ENCODE measurements at places on chromosomes 5 and 9. TPM values are rescaled to one million over a fixed set of nuclear protein-coding genes. Genes with fewer than 3 reads are reported as not detected.

The ST8SIA4 gene
- total RNA-seq = 15.6 TPM

The INSYN2B gene
- total RNA-seq = not detected

The RMRP gene
- 26,359 TPM for total RNA-seq

The SLCO6A1 gene
- not detected for total RNA-seq

The PTGES gene
- 0.22 TPM for total RNA-seq

The C5orf34 gene
- 0.61 TPM for total RNA-seq

The LTC4S gene
- 3.2 TPM for total RNA-seq

The GFRA3 gene
- total RNA-seq = not detected

The OGN gene
- not detected for total RNA-seq

The PNPLA7 gene
- 5.1 TPM for total RNA-seq

The UNC5A gene
- not detected for total RNA-seq

The SPINK6 gene
- not detected for total RNA-seq

The CNTNAP3 gene
- not detected for total RNA-seq

The FRMPD1 gene
- not detected for total RNA-seq

The ZNF879 gene
- 4.5 TPM for total RNA-seq

The MYORG gene
- 0.39 TPM for total RNA-seq

The PRRT1B gene
- not detected for total RNA-seq

DNA sequence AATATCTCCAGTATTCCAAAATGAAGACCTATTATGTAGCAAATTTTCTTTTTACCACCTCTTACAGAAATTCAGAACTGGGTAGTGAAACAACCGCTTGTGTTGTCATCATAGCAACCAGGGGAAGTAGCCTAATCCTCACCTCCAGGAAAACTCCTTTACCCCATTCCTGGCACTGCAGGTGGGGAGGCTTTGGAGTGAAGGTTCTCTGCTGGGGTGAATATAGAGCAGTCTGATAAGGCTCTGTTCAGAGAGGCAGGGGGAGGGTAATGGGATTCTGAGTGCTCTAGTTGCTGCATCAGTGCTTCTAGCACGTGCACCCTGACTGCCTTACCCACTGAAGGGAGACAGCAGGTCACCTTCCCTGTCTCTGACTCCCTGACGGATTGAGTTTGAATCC is 116.2 kb downstream of the MAN2A1 start:
- DNase-seq = no peak

- no peak for DNase-seq
These were observed 114.9 kb downstream of the MLLT3 start for GRCh38 chr9:20507431-20507830.

DNA sequence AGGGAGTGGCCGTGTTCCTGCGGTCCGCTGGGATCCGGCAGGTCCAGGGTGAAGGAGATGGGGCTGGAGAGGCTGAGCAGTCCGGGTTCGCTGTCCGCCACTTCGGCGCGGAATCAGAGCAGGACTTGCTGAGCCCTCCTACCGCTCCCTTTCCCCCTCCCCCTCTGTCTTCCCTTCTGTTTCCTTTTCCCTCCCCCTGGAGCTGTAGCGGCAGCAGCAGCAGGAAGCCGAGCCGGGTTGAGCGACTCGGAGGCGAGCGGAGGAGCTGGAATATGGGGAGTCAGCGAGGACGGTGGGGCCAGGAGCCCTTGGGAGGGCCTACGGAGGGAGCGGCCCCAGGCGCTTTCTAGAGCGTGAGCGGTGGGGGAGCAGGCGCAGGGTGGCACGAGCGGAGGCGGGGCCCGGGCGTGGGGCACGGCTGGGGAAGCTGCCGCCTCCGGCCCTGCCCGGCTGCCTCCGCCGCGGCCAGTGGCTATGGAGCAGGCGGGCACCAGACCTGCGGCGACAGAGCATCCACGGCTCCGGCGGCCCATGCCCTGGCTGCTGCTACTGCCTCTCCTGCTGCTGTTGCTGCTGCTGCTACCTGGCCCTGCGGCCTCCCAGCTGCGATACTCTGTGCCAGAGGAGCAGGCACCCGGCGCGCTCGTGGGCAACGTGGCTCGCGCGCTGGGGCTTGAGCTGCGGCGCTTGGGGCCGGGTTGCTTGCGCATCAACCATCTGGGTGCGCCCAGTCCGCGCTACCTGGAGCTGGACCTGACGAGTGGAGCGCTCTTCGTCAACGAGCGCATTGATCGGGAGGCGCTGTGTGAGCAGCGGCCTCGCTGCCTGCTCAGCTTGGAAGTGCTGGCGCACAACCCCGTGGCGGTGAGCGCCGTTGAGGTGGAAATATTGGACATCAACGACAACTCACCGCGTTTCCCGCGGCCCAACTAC is at the start of gene PCDHAC2:
Gene PCDHAC2 (plus strand): TSS at position 184 of the 933 bp plus-strand sequence. CDS start 291 bp downstream, at position 475.
- DNase-seq = no peak

DNA sequence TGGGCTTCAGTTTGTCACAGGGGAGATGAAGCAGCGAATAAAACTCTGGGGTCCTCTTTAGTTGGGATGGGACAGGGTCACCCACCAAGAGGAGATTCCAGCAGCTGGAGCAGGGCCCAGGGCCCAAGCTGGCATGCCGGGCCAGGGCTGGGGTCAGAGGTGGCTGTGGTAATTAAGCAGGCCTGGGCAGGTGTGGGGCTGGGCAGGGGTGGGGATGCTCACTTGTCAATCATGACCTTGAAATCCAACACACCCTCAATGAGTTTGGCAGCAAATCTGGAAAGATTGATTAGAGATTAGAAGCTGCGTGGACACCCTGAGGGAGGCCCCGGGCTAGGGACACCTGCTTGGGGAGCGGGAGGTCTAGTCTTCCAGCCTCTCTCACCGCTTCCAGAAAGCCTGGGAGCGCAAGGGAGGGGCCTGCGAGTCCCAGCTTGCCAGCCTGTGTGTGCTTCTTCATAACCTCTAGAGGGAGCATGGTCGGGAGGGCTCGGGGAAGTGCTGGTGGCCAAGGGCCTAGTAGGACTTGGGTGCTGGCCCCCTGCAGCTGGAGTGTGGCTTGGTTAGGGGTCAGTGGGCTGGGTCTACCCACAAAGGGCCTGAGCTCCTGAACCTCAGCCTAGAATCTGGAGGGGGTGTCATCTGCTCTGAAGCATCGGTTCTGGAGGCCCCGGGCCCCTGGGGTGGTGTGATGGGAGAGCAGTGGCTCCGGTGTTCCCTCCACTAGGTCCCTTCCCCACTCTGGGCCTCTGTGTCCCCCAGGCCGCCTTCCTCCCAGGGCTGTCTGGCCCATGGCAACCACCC is 7.6 kb downstream of the CRAT start:
- DNase-seq = no peak

GRCh38 chr5:139694556-139695177 is 46.5 kb downstream of the CXXC5 start:
- no peak for DNase-seq

DNA sequence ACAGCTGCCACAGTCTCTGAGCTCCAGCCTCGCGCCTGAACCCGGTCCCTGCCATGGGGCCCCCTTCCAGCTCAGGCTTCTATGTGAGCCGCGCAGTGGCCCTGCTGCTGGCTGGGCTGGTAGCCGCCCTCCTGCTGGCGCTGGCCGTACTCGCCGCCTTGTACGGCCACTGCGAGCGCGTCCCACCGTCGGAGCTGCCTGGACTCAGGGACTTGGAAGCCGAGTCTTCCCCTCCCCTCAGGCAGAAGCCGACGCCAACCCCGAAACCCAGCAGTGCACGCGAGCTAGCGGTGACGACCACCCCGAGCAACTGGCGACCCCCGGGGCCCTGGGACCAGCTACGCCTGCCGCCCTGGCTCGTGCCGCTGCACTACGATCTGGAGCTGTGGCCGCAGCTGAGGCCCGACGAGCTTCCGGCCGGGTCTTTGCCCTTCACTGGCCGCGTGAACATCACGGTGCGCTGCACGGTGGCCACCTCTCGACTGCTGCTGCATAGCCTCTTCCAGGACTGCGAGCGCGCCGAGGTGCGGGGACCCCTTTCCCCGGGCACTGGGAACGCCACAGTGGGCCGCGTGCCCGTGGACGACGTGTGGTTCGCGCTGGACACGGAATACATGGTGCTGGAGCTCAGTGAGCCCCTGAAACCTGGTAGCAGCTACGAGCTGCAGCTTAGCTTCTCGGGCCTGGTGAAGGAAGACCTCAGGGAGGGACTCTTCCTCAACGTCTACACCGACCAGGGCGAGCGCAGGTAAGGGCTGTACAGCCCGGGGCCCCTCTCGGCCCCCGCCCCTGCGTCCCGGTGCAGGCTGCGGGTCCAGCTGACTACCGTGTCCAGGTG is 509 bp downstream of the LVRN start:
- no peak for DNase-seq

DNA sequence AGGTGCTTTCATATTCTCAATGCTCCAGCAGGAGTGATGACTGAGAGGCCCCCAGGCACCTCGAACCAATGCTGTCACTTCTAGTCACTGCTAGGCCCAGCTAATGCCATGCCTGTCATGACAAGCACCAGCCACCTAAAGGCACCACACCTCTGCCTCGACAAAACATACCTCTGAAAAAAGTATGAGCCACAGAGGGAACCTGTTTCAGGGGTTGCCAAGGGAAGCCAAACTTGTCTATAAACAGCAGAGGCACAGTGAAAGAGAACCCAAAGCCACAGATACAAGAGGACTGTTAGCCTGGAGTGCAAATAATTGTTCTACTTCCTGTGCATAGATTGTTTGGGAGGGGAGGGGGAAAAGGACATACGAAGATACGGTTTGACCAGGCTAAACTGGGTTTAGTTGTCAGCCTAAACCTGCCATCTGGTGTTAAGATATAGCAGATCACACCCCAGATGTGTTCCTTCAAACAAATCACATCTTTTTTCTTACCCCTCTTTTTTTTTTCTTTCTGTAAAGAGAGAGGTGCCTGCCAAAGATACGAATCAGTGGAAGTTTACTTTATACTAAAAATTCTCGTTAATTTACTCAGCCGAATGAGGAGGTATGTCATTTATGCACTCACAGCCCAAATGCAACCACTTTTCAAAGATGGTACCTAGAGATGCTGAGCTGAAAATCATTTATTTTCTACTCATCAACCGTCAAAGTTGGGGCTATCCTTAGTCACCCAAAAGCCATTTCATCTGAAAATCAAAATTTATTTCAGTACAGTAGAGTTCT is 45.7 kb downstream of the BNC2 start:
- DNase-seq = no peak

DNA sequence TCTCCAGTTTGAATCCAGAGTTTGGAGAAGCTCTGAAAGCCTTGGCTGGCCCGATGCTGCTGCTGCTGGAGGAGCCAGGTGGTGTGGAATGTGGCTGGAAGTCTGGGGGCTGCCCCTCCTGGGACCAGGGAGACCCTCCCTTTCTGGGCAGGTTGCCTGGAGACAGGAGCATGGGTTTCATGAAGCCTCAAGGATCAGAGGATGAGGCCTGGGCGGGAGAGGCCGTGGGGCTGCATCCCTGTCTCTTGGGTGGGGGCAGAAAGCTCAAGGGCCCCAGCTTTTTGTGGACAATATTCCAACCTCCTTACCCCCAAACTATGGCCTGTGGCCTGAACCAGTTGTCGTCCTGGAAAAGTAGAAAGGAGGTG is 10.1 kb downstream of the FGF18 start:
- no peak for DNase-seq

DNA sequence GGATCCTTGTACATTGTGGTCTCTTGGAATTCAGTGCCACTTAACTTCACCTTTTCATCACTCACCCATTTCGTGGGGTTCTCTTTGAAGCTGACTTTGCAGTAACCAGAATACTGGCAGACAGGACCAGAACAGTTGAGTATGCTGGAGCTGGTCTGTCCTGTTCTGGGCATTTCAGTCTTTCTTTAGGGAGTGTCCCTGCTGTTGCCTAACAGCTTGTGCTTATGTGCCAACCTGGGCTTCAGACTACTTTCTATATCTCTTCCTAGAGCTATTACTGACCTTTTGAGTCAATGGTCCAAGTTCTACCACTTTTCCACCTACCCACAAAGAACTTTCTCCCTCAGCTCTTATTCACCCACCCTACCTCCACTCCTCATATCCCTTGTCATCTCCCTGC is 10.0 kb upstream of the INSL6 start:
- no peak for DNase-seq

- DNase-seq = no peak
These were observed 84.7 kb downstream of the LIFR start for GRCh38 chr5:38471709-38472108.

GRCh38 chr5:473551-474192 is 30.7 kb downstream of the EXOC3 start:
- peak; percentile 52 for DNase-seq

GRCh38 chr9:21029661-21030060 is 1.8 kb downstream of the HACD4 start:
- DNase-seq = no peak

GRCh38 chr5:78920604-78921003 is 64.5 kb downstream of the ARSB start:
- DNase-seq = no peak

GRCh38 chr5:56829137-56829908 is 14.0 kb downstream of the MAP3K1 start:
- DNase-seq = peak; percentile 28

- no peak for DNase-seq
These were observed 93.1 kb downstream of the NUDT12 start for GRCh38 chr5:103469288-103470040.

DNA sequence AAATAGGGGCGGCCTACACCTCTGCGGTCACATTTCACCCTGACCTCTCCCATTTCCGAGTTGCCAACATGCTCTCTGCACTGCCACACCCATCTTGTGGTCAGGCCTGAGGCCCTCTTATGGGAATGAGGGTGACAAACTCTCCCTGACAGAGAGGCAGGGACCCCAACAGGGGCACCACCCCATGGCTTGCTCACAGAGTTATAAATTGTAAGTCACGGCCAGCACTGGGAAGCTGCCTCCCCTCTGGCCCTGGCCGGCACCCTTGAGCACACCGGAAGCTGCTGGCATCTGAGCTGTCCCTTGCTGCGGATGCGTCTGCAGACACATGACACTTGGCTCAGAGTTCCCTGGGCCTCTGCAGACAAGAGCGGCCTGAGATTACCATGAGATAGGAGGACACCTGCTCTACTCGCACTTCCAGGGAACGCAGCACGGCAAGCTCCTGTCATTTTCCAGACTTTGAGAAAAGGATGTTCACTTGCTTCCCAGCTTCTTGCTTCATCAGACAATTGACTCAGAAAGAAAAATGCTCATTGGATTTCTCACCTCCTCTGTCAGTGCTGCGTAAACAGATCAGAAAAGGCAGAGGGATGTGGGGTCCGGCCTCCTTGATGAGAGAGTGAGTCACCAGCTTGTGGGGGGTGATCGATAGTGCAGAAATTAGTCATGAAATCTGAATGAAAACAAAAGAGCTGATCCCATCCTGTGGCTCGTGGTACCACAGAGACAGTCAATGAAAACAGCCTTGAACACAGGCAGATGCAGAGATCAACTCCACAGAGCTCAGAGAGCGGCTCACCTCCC is 269.8 kb downstream of the SYK start:
- no peak for DNase-seq

- no peak for DNase-seq
These were observed 56.1 kb downstream of the ITGA2 start for GRCh38 chr5:53045263-53045662.

- DNase-seq = no peak
These were observed 9.3 kb upstream of the TRIM36 start for GRCh38 chr5:115179030-115179393.

GRCh38 chr9:8754751-8755150 is 955.2 kb upstream of the DMAC1 start:
- no peak for DNase-seq

GRCh38 chr9:90642570-90643539 is at the start of gene DIRAS2:
Gene DIRAS2 (minus strand): TSS chr9:90642824. CDS start chr9:90613827, 28,997 bp downstream.
- DNase-seq = no peak

- no peak for DNase-seq
These were observed 212.6 kb downstream of the ARHGAP26 start for GRCh38 chr5:142982821-142983200.

- no peak for DNase-seq
These were observed 106.1 kb upstream of the SLC44A1 start for GRCh38 chr9:105138306-105138801.

- DNase-seq = peak; percentile 8
These were observed 91.2 kb downstream of the RFK start for GRCh38 chr9:76302947-76303550.

GRCh38 chr9:101369286-101369685 is 15.5 kb downstream of the BAAT start:
- no peak for DNase-seq
